Muscle of leg (tissue), 16 donors: ENCODE measurements at places on chromosomes 5 and 9. TPM values are rescaled to one million over a fixed set of nuclear protein-coding genes. Genes with fewer than 3 reads are reported as not detected.

The SLC6A19 gene
- not detected for total RNA-seq

The IQGAP2 gene
- total RNA-seq = 17.2 TPM

The PCDH1 gene
- total RNA-seq = 20.3 TPM

The NUTM2F gene
- not detected for total RNA-seq

The LHX6 gene
- total RNA-seq = 3.7 TPM

The SLC12A2 gene
- 26.5 TPM for total RNA-seq

The HTR4 gene
- not detected for total RNA-seq

The MEIKIN gene
- total RNA-seq = not detected

The PCDHA9 gene
- 0.04 TPM for total RNA-seq
